ENCODE measurements at places on chromosomes 12 and 14. TPM values are rescaled to one million over a fixed set of nuclear protein-coding genes. Genes with fewer than 3 reads are reported as not detected.

Gene C1QL4
- 0.39 TPM for total RNA-seq

Gene SERPINA1
- total RNA-seq, result 8.3 TPM

Gene FBXO21
- 63.2 TPM for total RNA-seq

Gene INF2
- 24.8 TPM for total RNA-seq

Gene TSHR
- total RNA-seq, result not detected

Data from M059J (cell line).